ENCODE measurements at places on chromosomes 1 and 21.
A peak's percentile ranks its signal among the peaks of the same experiment; 100 is the strongest.

DNA sequence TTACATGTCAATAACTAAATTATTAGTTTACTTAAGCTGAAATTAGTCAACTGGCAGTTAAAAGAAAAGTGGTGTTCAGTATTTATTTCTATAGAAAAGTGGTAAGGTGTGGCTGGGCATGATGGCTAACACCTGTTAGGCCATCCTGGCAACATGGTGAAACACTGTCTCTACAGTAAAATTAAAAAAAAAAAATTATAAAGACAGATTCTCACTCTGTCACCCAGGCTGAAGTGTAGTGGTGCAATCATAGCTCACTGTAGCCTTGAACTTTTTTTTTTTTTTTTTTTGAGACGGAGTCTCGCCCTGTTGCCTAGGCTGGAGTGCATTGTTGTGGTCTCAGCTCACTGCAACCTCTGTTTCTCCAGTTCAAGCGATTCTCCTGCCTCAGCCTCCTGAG lies 32.9 kb downstream of the WNT4 start:
- DNase-seq, result no peak

DNA sequence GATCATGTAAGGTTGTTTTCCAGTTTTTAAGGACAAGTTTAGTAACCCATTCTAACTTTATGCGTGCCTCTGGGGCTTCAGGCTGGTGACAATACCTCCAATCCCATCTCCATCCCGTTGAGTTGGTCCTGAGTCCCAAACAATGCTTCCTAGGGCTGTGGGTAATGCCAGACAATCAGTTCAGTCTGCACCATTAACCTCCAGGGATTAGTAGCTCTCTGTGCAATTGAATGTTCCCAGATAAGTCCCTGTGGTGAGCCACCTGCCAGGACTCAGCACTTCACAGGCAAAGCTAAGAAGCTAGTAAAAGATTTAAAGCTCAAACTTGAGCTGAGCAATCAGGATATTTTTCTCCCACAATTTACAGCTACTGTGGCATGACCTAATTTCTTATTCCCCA lies 462.2 kb upstream of the PTBP2 start:
- DNase-seq, result no peak

- DNase-seq, result peak; percentile 51
Observed at GRCh38 chr1:165696625-165697100, 1.7 kb downstream of the ALDH9A1 start.

DNA sequence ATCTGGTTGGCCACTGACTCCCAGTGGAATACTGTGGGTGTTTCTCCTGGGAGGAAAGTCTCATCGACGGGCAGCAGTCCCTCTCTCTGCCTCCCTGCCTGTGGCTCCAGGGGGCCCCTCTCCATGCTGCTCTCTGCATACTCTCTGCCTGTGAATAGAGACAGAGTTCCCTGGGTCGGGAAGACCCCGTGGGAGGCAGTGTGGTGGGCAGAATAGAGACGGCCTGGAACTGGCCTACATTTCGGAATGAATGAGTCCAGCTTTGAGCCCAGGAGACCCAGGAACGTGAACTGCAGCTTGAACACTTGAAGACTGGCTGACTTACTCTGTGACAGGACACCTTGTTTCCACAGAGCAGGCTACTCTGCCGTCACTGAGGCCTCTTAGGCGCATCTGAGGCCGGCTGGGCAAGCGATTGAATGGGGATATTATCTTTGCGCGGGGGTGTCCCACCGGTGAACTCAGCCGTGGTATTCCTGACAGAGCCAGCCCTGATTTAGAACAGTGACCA lies 64.0 kb downstream of the KIF21B start:
- DNase-seq, result no peak

- DNase-seq, result no peak
Observed at GRCh38 chr1:153546796-153547559, 1.4 kb upstream of the S100A4 start.

- no peak for DNase-seq
Observed at GRCh38 chr21:15414057-15414456, 315.7 kb upstream of the USP25 start.

GRCh38 chr1:221868593-221869303 lies 126.9 kb upstream of the DUSP10 start:
- DNase-seq, result no peak

DNA sequence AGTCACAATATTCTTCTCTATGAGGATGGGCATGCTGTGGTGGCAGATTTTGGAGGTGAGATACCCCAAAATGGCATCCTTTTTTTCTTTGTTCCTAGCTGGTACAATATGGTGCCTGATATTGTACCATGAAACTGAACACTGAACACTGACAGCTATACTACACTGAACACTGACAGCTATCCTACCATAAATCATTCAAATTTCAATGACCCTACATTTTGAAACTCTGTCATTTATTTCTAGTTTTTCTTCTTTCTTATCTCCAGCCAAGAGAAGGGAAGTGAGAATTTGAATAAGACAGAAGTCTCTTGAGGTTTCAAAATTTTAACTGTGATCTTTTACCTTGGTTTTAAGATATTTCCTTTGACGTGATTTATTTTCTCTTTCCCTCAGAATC lies 76.3 kb downstream of the LRRC53 start:
- DNase-seq, result no peak

GRCh38 chr1:26833432-26834405 lies 7.2 kb downstream of the ZDHHC18 start:
- DNase-seq, result no peak

GRCh38 chr21:23247334-23247733 lies 2249.1 kb downstream of the NCAM2 start:
- no peak for DNase-seq

GRCh38 chr1:62800281-62800680 lies 16.3 kb downstream of the ATG4C start:
- no peak for DNase-seq

DNA sequence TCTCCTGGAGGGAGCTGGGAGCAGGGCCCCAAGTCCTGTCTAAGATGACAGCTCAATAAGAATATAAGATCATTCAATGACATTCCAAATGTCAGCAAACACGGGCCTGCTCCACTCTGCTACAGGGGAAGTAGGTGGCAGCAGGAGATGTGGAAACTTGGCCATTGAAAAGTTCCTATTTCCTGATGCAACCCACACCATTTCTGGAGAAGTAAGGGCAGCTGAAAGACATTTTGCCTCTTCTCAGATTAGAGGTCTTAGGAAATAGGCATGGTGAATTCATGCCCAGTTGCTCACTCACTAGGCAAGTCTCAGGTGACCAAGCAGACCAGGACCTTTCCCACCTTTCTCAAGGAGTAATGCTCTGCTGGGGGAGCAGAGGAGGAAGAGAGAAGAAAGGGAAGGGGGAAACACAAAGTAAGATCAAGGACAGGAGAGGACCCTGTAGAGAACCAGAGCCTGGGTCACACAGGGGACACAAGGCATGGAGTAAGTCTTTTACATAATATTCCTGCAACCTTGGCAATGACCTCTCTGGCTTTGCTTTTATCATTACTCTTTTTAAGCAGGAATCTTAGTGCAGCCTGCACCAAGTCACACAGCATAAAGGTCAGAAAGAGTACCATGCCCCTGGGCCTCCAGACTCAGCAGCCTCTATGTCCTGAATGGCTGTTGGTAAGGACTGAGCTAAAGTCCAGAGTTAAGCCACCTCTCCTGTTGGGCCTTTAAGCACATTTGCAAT lies 68.9 kb downstream of the DMAP1 start:
- no peak for DNase-seq

All from left lobe of liver (tissue), 2 donors.